Amygdala (tissue), 56 donors: ENCODE measurements at places on chromosomes 12 and 14.

DNA sequence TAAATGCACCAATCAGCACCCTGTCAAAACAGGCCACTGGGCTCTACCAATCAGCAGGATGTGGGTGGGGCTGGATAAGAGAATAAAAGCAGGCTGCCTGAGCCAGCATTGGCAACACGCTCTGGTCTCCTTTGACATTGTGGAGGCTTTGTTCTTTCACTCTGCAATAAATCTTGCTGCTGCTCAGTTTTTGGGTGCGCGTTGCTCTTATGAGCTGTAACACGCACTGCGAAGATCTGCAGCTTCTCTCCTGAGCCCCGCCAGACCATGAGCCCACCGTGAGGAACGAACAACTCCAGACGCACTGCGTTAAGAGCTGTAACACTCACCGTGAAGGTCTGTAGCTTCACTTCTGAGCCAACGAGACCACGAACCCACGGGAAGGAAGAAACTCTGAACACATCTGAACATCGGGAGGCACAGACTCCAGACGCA is 8.4 kb upstream of the PIANP start:
- DNase-seq, result no peak

DNA sequence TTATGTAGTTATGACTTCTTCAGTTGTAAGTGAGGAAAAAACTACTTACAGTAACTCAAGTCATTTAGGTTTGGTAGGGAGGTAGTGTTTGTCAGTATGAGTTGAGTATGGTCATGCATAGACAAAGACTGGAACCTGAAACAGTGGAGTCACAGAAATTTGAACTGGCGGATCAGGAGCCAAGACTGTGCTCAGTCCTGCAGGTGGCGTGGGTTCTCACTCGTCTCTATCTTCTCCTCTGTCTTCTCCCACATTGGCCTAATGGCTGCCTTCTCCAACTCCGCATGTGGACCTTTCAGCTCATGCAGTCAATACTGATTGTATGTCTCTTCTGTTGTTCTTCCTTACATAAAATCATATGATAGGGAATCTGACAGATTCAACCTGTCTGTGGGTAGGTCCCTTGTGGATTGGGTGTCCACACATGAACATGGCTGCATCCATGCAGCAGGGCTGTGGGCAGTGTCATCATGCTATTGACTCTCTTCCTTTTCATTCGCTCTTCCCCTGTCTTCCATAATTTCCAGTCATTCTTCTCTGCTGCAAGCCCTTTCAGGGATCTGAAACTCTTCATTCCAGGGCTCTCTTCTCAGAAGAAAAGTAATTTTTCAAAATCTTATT is 78.8 kb upstream of the NEDD1 start:
- DNase-seq, result no peak

GRCh38 chr12:32486158-32486557 is 86.8 kb downstream of the FGD4 start:
- DNase-seq, result no peak

DNA sequence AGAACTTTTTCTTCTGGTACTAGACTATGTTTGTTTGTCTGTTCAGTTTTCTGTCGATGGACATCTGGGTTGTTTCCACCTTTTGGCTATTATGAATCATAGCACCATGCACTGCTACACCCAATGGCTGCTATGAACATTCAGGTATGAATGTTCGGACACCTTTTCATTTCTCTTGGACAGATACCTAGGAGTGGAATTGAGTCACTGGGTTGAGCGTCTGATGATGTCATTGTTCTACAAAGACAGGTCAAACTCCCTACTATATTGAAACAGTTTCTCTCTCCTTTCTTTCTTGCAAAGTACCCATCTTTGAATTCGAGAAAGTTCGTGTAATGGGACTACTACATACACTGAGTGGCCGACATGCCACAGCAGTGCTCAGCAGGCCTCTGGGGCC is 44.7 kb downstream of the KCTD10 start:
- no peak for DNase-seq

DNA sequence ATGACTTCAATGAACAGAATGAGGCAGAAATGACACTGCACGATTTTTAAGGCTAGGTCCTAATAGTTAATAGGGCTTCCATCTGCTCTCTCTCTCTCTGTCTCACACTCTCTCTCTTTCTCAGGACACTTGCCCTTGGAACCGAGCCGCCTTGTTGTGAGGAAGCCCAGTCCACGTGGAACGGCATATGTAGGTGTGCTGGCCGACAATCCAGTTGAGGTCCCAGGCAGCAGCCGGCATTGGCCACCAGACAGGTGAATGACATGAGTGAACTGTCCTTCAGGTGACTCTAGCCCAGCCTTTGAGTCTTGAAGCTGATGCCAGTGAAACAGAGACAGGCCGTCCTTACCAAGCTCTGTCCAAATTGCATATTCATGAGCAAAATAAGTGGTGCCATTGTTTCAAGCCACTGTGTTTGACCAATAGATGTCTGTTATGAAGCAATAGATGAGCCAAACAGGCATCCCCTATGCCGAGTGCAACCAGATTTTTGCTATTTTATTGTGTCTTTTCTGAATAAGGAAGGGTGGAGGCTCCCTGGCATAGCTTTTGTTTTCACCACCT is 217.5 kb upstream of the LHX5 start:
- DNase-seq, result no peak
